T-helper 1 cell (primary cell): ENCODE measurements at places on chromosomes 4 and X.
A peak's percentile ranks its signal among the peaks of the same experiment; 100 is the strongest.

DNA sequence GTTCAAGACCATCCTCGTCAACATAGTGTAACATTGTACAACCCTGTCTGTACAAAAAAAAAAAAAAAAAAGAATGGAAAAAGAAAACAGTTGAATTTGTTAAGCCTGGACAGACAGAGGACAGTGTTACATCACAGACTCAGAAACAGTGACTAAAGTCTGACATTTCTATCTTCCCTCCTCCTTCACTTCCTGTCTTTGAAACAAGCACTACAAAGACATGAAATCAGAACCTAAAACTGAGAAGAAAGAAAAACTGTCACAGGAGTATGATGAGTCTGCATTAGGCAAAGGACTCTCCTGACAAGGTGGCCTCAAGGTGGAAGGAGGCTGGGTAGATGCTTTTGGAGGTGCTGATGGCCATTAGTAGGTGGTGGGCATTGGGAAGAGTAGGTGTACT is 126.7 kb downstream of the RBM47 start:
- no peak for DNase-seq

DNA sequence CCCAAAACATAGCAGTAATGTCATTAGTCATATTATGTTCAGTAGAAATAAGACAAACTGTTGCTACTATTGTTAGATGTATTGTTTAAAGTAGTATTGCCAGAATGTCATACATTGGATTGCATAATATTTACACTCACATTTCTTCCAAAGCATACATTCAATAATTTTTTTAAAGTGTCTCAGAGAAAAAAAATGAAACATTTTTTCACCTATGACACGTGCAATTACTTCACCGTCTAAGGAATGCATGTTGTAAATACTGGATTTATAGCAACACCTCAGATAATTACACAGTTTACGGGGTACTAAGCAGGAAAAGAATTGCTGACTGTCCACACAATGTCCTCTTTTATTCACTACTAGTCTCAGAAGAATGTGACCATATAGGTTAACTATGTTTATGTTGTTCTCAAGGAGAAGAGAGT is 162.1 kb downstream of the PCDH18 start:
- no peak for DNase-seq

DNA sequence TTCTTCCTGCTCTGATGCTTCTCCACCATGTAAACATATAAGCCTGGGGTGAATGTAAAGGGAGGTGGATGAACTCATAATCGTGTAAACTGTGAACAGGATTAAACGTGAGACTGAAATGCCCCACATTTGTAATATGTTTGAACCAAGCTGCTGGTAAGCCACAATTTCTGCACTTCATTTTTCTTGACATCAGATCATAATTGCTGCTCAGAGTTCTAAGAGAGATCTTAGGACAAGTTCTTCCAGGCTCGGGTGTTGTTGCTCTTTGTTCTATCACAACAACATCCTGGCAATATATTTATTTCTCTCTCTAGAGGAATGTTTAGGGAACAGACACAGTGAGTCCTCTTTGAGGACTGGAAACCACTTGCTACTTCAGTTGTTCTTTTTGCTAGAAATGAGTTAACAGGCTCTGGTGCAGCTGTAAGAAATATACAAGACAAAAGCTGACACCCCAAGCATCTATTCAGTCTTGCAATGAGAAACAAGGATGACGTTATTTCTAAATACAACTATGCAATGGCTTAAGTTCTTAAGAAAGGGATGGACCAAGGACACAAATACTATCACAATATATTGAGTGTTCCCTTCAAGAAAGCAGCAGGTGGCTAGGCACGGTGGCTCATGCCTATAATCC is 59.6 kb downstream of the LNX1 start:
- no peak for DNase-seq

DNA sequence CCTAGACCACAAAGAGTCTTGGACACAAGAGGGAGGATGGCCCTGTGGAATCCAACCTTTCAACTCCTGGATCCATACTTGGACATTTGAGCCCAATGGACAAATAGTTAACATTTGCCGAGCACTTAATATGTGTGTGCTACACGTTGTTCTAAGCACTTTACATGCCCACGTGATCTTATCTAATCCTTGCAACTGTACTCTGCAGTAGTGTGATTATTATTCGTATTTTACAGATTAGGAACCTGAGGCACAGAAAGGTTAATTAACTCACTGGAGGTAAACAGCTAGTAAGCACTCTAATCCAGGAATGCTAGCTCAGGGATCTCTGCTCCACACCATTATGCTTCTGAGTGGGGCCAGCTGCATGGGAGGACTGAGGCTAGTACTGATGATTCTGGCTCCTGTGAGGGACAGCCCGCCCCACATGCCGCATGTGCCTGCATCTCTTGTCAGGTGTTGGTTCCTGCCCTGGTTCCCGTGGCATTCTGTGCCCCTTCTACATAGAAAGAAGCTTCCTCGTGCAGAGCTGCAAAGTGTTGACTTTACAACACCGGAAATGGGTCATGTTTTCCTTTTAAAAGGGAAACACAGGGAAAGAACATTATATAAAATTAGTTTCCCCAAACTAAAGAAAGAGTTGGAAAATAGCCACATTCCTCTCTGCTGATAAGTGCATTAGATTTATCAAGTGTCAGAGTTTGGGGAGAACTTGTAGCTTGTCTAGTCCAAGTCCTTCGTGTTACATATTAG is 34.8 kb downstream of the PLAC1 start:
- DNase-seq, result no peak

GRCh38 chr4:145979160-145979559 is 40.5 kb upstream of the ZNF827 start:
- DNase-seq, result no peak

DNA sequence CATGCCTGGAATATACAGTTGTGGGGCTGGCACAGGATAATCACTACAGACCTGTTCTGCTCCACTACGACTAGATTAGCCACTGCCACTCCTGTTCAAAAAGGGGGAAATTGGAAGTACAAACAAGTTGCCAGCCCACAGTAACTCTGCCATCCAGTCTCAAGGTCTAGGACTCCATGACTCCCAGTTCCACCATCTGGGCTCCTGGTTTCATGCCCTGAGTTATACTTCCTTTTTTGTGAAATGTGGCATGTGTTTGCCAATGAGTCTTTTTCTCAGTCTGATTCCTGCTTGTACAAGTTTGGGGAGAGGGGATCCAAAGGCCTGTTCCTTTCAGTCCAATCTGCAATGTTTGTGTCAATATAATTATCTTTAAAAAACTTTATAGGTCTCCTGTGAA is 1.0 kb upstream of the BLOC1S4 start:
- DNase-seq, result no peak

DNA sequence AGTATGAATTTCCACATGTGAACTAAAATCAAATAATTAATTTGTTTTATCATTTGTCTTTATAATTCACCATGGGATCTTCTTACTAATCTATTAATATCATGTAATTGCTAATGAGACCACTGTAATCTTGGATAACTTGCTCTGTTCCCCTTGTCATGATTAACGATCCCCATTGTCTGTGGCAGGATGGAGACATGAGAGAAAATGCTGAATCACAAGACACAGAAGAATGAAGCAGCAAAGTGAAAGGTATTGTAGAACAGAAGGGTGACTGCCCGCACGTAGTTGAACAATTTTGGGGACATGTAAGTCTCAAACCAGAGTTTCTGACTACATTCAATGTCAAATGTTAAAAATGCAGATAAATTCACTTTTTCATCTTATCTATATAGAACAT is 135.2 kb downstream of the EPHA5 start:
- no peak for DNase-seq

DNA sequence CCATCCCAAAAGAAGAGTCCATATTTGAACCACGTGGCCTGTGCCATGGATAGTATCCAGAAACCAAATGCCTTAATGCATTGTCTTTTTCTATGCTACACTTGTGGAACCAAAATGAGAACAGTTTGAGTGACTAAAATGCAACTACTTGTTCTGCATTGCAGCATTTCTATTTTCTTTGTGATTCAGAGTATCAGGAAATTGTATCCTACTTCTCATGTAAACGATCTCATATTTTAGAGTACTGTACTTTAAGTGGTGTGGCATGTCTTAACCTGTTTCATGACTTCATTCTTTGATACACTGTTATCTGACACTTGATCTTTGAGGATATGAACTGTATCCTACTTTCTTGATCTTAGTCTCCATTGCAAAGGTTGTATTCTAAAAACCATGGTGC is 167.2 kb upstream of the WDR1 start:
- no peak for DNase-seq

- DNase-seq, result peak; percentile 7
Observed at GRCh38 chr4:2058264-2059045, 672 bp upstream of the NAT8L start.

- DNase-seq, result no peak
Observed at GRCh38 chr4:10667701-10668326, 16.8 kb downstream of the CLNK start.

- DNase-seq, result no peak
Observed at GRCh38 chr4:16694884-16695276, 203.6 kb downstream of the LDB2 start.

DNA sequence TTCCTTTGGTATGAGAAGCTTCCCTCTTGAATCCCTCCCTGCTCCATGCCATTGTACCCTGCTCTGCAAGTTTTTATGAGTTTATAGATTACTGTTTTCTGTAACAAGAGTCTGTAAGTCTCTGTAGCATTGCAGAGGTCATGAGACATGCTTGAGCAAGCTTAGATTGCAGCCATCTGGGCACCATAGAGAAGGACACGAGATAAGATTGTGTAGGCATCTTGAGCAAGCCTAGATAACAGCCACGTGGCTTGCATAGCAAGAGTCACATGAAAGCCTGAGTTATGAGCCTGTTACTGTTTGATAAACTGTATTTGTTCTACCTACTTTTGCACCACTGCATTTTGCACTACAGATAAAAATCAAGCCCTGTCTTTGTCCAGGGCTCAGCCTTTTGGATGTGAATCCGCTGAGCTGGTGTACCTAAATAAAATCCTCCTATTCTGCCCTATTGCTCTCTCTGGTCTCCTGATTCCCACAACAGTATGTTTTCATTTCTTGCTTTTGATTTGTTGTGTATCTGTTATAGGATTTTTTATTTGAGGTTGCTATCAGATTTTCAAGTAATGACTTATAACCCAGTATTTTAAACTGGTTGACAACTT is 127.4 kb upstream of the ANKRD50 start:
- no peak for DNase-seq

GRCh38 chr4:41632481-41633073 is 94.6 kb downstream of the LIMCH1 start:
- DNase-seq, result no peak

DNA sequence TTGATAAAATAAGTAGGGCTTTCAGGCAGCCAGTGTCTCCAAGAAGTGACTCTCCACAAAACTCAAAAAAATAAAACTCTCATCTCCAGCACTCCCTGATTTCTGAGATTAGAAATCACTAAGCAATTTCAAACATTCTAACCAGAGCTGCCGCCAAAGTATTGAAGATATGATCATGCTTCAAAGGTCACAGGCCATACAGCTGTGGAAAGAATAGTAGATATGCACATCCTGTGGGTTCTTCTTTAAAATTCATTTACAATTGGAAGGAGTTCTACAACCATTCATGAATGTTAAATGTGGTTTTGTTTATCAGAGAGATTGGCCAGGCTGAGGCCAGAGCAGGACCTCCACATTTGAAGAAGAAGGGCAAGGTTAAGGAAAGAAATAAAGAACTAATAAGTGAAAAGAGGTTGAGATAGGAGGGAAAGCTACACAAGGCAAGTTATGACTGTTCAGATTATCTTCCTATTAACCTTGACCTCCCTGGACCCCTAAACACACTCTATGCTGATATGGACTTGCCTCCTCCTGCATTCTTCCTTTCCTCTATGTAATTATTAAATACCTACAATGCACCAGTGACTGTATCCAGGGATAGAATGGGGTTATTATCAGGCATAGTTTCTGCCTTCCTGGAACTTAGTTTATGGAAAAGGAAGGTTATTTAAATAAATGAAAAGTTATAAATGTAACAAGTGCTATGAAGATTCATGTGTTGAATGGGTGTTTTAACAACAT is 56.4 kb downstream of the USP38 start:
- no peak for DNase-seq

DNA sequence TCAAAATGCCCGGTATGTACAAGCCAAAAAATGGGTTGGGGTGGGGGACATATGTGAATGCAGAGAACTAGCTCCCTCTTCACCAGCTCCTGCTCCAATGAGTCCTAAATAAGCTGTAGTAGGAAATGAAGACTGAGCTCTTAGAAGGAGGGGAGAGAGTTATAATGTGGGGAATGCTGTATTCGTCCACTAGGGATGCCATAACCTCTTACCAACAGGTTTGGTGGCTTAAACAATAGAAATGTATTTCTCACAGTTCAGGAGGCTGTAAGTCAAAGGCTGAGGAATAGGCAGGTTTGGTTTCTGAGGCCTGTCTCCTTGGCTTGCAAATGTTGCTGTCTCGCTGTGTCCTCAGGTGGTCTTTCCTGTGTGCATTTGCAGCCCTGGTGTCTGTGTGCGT is 4.4 kb upstream of the INPP4B start:
- DNase-seq, result no peak

GRCh38 chr4:128271551-128271950 is 16.1 kb downstream of the PGRMC2 start:
- no peak for DNase-seq

GRCh38 chr4:137934911-137935310 is 307.2 kb downstream of the SLC7A11 start:
- no peak for DNase-seq

- DNase-seq, result no peak
Observed at GRCh38 chr4:133154725-133155124, 5.6 kb downstream of the PCDH10 start.
